ENCODE measurements at places on chromosomes 16 and 17. TPM values are rescaled to one million over a fixed set of nuclear protein-coding genes. Genes with fewer than 3 reads are reported as not detected.

Gene RAB26
- total RNA-seq, result 1.4 TPM

Gene MARF1
- total RNA-seq, result 8.4 TPM

Gene RNF40
- 80.1 TPM for total RNA-seq

Gene KRT33B
- under 0.01 TPM for total RNA-seq

Gene TBC1D10B
- total RNA-seq, result 45.6 TPM

Gene GDPD1
- 3.0 TPM for total RNA-seq

Gene KRTAP4-1
- total RNA-seq, result not detected

Gene DNAH9
- not detected for total RNA-seq

Gene TEKT5
- not detected for total RNA-seq

Gene CTF1
- total RNA-seq, result 3.9 TPM

Gene TSR1
- total RNA-seq, result 39.8 TPM

Gene SLC5A10
- not detected for total RNA-seq

Gene TBC1D3B
- total RNA-seq, result not detected
